ENCODE measurements at places on chromosomes 1 and 21. TPM values are rescaled to one million over a fixed set of nuclear protein-coding genes. Genes with fewer than 3 reads are reported as not detected.

The F13B gene
- not detected for total RNA-seq

The OR2T35 gene
- total RNA-seq: not detected

The GBP5 gene
- 165 TPM for total RNA-seq

The PAPPA2 gene
- 0.03 TPM for total RNA-seq

The ARMH1 gene
- total RNA-seq: 99.8 TPM
